ENCODE measurements at places on chromosomes 2 and 18. TPM values are rescaled to one million over a fixed set of nuclear protein-coding genes. Genes with fewer than 3 reads are reported as not detected.

HRH4 gene
- total RNA-seq: not detected

TUBB8B gene
- total RNA-seq: not detected

AGXT gene
- total RNA-seq: not detected

BOLL gene
- not detected for total RNA-seq

NXPH2 gene
- total RNA-seq: not detected

CRYGD gene
- not detected for total RNA-seq

DSC3 gene
- under 0.01 TPM for total RNA-seq

DPP10 gene
- not detected for total RNA-seq

TMEM247 gene
- total RNA-seq: not detected

C2orf15 gene
- total RNA-seq: under 0.01 TPM

RPRM gene
- total RNA-seq: not detected

STK17B gene
- 50.3 TPM for total RNA-seq

CCL20 gene
- total RNA-seq: not detected

NYAP2 gene
- not detected for total RNA-seq

GREB1 gene
- total RNA-seq: not detected

APLF gene
- total RNA-seq: 3.3 TPM

DUSP11 gene
- total RNA-seq: 28.6 TPM

CXCR4 gene
- total RNA-seq: not detected

RFTN2 gene
- 2.3 TPM for total RNA-seq

C2orf78 gene
- not detected for total RNA-seq

FKBP1B gene
- 10.2 TPM for total RNA-seq

ELOA2 gene
- not detected for total RNA-seq

SLC5A7 gene
- total RNA-seq: not detected

REG3G gene
- total RNA-seq: not detected

HOXD12 gene
- total RNA-seq: not detected

ABCG8 gene
- not detected for total RNA-seq

CRYBA2 gene
- total RNA-seq: not detected

FEZ2 gene
- total RNA-seq: 43.3 TPM

KATNAL2 gene
- total RNA-seq: 1.4 TPM

LHCGR gene
- under 0.01 TPM for total RNA-seq

HNRNPLL gene
- total RNA-seq: 49.2 TPM

SERPINE2 gene
- 21.1 TPM for total RNA-seq

TUBA3E gene
- total RNA-seq: not detected

MAPRE2 gene
- 24.2 TPM for total RNA-seq

UBR3 gene
- total RNA-seq: 51.9 TPM

AQP12B gene
- not detected for total RNA-seq

FOXI3 gene
- total RNA-seq: not detected

UGT1A3 gene
- not detected for total RNA-seq

CPLX4 gene
- total RNA-seq: not detected

STAM2 gene
- total RNA-seq: 55.0 TPM

RMDN2 gene
- total RNA-seq: 2.3 TPM

VAPA gene
- total RNA-seq: 273 TPM

ME2 gene
- 50.0 TPM for total RNA-seq

C1QL2 gene
- not detected for total RNA-seq

MSH6 gene
- 72.5 TPM for total RNA-seq

CYP27A1 gene
- total RNA-seq: 5.2 TPM

UGT1A6 gene
- not detected for total RNA-seq

ABCB11 gene
- not detected for total RNA-seq

LYG2 gene
- not detected for total RNA-seq

WDR35 gene
- total RNA-seq: 8.1 TPM

LRRC30 gene
- total RNA-seq: not detected

C18orf63 gene
- total RNA-seq: not detected

CDK15 gene
- 33.0 TPM for total RNA-seq

HAAO gene
- not detected for total RNA-seq

DLGAP1 gene
- under 0.01 TPM for total RNA-seq

AQP12A gene
- total RNA-seq: not detected

SLC23A3 gene
- 0.18 TPM for total RNA-seq

PXDN gene
- 153 TPM for total RNA-seq

CDH7 gene
- not detected for total RNA-seq

NEU4 gene
- not detected for total RNA-seq

All from IMR-90 (cell line).